ENCODE measurements at places on chromosomes 16 and 17.
A peak's percentile ranks its signal among the peaks of the same experiment; 100 is the strongest.

DNA sequence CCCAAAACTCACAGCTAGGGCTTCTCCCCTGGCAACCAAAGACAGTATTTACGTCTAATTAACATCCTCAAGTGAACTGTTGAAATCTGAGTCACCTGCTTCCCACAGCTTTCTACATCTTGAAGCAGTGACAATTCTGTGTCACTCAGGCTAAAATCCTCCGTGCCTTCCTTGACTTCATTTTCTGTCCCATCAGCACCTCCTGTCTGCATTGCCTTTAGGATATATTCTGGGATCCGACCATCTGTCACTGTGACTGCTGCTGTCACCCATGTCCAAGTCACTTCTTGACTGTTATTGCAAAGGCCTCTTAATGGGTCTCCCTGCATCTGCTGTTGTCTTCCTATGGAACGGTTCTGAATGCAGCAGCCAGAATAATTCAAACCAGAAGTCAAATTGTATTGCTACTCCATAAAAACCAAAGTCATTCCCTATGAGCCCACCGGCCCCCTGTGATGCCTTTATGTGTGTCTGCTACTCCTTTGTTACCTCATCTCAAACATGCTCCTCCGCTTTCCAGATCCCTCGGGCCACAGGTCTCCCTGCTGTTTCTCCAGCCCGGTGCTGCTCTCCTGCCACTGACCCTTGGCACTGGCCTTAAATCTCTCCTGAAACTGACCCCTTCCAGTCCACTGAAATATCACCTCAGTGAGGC, 56.9 kb downstream of the WWP2 start:
- no peak for DNase-seq

DNA sequence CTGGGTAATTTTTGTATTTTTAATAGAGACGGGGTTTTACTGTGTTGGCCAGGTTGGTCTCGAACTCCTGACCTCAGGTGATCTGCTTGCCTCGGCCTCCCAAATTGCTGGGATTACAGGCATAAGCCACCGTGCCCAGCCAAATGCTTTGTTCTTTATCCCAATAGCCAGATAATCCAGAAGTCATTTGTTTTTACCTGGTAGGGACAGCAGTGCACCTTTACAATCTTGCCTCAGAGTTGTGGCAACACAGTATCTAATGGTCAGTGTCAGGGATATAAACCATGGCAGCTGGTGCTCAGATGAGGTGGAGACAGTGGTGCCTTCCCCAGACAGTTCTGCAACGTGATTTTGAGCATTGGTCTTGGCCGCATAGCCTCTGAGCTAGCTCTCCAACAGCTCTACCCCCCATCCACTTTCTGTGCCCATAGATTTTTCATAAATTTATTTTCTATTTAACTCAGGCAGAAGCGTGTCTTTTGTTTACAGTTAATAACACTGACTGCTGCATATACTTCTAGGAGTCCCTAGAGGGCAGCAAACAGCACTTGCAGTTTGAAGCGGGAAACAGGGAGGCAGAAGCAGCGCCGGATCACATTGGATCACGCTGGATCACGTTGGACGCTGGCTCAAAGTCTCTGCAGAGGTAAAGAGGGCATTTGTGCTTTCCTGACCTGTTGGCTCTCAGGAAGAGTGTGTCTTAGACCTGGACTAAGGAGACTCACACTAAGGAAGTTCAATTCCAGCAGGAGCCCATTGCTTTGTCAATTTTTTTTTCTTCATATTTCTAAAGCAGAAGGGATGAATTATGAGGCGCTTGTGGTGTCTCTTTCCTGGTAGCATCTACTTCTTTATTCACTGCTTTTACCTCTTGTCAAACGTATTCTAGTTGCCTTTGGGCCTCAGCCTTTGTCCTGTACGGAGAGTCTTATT, 5.1 kb upstream of the GGT6 start:
- peak; percentile 59 for DNase-seq

- DNase-seq, result no peak
These were observed 98.0 kb downstream of the KPNA2 start for GRCh38 chr17:68133346-68134045.

DNA sequence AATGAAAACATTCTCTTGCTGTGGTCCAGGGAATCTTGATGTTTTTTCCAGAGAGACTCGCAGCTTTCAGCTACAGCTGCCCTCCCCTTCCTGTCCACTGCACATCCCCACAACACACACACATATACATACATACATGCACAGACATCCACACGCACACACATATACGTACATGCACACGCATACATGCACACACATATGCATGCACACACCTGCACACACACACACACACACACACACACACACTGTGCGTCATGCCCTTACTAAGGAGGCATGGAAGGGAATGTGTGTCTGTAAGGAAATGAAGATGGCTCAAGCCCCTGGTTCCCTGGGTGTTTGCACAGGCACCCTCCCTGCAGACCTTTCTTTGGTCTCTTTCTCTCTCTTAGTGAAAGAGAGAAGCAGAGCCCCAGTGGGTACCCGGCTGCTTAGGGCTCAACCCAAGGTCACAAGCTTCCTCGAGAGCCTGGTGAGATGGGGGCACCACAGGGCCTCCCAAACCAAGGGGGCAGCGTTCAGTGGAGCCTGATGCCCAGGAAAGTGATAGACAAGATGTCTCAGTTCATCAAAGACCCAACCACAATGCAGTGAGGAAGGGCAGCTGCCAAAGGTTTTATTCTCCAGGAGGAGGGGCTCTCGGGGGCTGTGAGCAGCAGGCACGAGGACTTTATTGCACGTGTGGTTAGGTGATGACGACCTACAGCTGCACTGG, 33.3 kb downstream of the TNFRSF13B start:
- DNase-seq, result no peak

GRCh38 chr17:79997011-79997660, 38.5 kb downstream of the TBC1D16 start:
- no peak for DNase-seq

DNA sequence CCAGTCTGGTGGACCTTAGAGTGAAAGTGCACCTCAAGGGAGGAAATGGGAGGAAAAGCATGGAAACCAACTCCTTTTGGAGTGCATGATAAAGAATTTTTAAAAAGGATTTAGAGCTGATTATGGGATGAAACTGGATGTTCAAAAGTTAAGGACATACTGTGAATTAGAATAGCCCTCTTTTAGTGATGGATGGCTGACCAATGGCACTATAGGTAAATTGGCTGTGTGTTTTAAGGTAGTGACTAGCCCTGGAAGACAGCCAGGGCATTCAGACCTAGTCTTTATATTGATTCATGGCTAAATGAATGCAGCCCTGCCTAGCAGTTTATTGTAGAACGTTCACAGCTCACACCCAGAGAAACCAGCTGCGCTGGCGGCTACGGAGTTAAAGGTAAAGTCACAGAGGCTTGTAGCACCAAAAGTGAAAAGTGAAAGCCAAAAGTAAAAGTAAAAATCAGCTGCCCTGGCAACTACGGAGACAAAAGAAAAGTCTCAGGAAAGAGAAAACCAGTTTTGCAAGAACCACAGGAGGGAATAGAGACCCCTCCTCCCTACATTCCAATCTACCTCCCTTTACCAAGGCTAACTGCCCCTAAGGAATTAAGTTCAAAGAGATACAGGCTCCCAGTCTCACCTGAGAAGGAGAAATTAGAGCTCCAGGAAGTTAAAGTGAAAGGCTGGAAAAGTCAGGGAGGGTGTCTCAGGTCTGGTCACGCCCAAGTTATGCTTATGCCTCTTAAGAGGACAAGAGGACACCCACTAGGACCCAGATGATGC, 21.8 kb downstream of the ACSM1 start:
- no peak for DNase-seq

GRCh38 chr17:4156750-4157381, 13.9 kb downstream of the CYB5D2 start:
- no peak for DNase-seq

GRCh38 chr17:78600181-78600721, 23.1 kb upstream of the DNAH17 start:
- no peak for DNase-seq

GRCh38 chr17:40425741-40426140, 8.0 kb upstream of the TOP2A start:
- DNase-seq, result no peak

DNA sequence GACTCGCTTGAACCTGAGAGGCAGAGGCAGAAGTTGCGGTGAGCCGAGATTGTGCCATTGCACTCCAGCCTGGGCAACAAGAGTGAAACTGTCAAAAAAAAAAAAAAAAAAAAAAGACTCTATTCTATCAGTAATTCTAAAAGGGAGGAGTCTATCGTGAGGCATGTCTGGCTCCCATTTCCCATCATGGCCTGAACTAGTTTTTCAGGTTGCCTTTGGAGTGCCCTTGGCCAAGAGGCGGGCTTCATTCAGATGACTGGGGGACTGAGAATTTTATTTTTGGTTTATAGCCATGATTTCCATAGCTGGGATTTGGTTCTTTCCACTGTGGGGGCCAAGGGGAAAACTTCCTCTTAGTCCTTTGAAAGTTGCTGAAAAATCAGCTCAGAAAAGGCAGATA, 3.5 kb upstream of the SNX29 start:
- no peak for DNase-seq

- DNase-seq, result no peak
These were observed 25.0 kb downstream of the FOXK2 start for GRCh38 chr17:82544431-82545070.

- DNase-seq, result no peak
These were observed 24.3 kb downstream of the MGRN1 start for GRCh38 chr16:4648917-4649316.

DNA sequence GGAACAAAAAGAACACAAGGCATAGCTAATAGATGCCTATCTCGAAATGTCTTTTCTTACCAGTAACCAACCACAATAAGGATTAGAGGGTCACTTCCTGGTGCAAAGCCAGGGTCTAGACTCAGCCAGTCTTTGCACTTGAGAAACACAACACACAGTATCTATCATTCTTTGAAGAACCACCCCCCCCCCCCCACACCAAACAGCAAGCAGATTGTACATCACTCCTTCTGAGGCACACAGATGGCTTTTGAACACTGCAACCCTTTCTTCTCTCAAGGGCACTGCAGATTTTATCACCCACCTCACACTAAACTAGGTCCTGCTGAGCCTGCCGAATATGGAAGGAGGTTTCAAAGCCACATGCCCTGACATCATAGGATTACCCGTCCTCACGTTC, 145.6 kb downstream of the AATF start:
- no peak for DNase-seq

- DNase-seq, result no peak
These were observed 3.4 kb upstream of the MTSS2 start for GRCh38 chr16:70689035-70689969.

DNA sequence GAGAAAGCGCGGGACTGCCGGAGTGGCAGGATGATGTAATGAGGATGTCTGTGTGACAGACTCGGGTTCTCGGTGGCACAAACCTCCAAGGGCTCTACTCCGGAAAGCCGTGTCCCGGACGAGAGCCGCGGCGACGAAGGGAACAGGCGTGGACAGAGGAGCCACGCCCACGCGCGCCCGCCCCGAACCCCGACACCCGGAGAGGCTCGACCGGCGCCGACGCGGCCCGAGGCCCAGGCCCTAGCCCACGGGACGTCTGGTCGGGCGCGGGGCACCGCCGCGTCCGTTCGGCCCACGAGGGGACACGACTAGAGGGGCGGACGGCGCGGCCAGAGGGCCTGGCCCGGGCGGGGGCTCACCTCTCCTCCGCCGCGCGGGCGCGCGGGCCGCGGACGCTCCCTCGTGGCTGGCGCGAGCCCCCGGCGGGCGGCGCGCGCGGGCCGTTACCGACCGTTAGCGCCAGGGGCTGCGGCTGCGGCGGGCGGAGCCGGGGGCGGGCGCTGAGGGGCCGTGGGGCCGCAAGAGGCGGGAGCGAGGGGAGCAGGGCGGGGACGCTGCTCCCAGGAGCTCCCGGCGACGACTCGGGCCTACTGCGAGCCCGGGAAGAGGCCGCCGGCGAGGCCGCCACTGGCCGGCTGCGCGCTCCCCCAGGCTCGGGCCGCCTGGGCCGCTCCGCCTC, 2.1 kb upstream of the IRX5 start:
- no peak for DNase-seq

DNA sequence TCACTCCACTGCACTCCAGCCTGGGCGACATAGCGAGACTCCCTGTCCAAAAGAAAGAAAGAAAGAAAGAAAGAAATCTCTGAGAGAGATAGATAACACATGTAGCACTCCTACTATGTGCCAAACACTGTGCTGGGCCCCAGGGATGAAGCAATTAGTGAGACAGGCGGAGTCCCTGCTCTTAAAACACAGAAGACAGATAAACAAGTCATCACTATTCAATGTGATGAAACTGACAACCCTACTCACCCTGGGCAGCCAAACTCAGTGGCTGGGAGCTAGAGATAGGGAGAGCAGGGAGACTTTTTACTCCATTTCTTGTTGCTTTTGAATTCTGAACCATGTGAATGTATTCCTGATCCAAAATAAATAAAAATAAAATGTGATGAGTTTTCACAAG, 35.2 kb upstream of the GOSR2 start:
- DNase-seq, result no peak

DNA sequence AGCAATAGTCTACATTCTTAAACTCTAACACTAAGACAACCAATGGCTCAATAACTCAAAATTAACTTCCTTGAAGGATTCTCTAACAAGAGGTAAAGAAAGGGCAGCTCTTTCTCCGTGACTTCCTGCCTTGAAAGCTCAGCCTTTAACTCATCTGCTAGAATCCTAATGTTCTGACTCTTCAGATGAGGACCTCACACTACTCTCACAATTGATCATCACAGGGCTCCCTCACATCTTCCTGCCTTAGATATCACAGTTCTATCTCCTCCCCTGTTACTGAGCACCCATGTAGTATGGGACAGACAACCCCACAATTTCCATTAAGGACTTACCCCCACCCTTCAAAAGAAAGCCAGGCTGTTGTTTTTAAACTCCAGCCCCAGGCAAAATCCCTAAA, 33.5 kb downstream of the SMURF2 start:
- no peak for DNase-seq

DNA sequence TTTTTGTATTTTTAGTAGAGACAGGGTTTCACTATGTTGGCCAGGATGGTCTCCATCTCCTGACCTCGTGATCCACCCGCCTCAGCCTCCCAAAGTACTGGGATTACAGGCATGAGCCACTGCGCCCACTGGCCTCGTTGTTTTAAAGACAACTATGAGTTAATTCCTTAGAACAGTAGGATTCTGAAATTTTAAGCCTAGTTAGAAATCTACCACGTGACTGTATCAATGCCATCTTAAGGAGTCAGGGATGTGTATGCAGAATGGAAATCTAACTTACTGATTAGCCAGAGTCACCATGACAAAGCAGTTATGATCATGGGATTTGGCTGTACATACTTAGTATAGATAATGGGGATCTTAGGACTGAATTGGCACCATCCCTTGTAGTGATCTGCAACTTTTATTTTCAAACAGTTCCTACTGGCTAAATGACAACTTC, 2.8 kb downstream of the CEP20 start:
- no peak for DNase-seq

DNA sequence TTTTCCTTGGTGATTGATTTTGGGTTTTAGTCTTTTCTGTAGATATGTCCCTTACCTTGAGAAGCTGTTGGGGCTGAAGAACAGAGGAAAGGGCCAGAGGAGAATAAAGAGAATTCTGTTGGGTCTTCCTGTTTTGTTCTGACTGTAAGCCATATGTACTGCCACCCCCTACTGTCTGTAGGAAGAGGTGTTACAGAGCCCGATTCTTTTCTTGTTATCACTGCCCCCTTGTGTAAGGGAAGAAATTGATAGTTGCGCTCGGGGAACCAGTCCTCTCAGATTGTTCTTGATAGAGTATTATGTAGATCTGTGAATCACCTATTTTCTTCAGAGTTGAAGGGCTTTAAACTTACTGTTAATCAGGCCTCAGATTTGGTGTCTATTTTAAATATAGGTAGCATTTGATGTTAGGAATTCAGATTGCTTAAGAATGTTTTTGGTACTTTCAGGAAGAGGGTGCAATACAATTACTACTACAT, 2.4 kb downstream of the TANC2 start:
- peak; percentile 51 for DNase-seq

GRCh38 chr17:45036691-45037090, 14.7 kb downstream of the DCAKD start:
- no peak for DNase-seq

Measured in NCI-H1048 (cell line).